ENCODE measurements at places on chromosomes 1 and 21.
A peak's percentile ranks its signal among the peaks of the same experiment; 100 is the strongest.

DNA sequence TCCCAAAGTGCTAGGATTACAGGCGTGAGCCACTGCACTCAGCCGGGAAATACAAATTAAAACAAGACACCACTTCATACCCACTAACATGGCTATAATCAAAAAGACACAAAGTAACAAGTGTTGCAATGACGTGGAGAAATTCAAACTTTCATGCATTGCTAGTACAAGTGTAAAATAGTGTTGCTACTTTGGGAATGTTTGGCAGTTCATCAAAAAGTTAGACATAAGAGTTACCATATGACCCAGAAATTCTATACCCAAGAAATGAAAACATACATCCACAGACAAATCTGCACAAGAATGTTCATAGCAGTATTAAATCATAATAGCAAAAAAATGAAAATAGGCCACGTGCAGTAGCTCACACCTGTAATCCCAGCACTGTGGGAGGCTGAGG, 16.4 kb downstream of the FOXJ3 start:
- DNase-seq, result peak; percentile 77

GRCh38 chr1:218024211-218024720, 260.8 kb upstream of the RRP15 start:
- DNase-seq, result no peak

- no peak for DNase-seq
Observed at GRCh38 chr1:203058676-203058935, 27.2 kb downstream of the MYOG start.

DNA sequence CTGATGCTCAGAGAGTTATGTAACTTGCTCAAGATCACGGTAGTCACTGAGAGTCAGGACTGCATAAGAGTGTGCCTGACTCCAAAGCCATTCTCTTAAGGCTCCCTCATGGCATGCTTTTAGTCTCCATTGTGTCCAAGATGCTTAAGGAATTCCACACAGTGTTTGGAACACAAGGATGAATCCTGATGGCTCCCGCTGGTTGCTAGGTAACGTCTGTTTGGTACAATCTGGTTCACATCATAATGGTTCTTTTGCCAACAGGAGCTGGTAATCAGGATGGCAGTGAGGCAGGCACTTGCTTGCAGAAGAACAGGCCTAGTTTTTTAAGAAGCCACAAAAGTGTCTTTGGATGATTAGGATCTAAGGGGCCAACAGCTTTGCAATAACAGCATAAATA, 436.5 kb upstream of the DAB1 start:
- DNase-seq, result peak; percentile 5

- DNase-seq, result no peak
Observed at GRCh38 chr1:112878321-112878720, 77.7 kb downstream of the SLC16A1 start.

DNA sequence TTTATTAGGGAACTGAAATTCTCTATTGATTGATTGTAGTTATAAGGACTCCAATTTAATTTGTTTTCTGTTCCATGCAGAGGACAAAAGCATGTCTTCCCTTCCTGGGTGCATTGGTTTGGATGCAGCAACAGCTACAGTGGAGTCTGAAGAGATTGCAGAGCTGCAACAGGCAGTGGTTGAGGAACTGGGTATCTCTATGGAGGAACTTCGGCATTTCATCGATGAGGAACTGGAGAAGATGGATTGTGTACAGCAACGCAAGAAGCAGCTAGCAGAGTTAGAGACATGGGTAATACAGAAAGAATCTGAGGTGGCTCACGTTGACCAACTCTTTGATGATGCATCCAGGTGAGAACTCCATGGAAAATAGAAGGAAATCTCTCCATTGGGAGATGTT, 1.5 kb downstream of the SETDB1 start:
- no peak for DNase-seq

GRCh38 chr1:151689494-151689893, 27.1 kb downstream of the CELF3 start:
- no peak for DNase-seq

DNA sequence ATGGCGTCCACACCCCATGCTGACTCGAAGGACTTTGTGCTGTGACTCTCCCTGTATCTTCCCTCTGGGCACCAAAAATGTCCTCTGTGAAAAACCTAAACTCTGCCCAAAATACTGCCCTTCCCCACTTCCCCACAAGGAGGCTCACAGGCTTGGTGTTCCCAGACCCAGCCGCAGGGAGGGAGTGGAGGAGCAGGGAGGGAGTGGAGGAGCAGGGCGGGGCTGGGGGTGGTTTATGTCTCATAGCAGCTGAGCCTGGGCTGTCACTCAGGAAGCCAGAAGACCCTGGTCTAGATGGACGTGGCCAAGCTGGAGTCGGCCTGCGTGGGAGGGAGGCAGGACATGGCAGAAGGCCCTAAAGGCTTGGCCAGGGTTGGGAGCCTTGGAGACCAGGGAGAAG, 461.7 kb downstream of the PTPRU start:
- peak; percentile 75 for DNase-seq

DNA sequence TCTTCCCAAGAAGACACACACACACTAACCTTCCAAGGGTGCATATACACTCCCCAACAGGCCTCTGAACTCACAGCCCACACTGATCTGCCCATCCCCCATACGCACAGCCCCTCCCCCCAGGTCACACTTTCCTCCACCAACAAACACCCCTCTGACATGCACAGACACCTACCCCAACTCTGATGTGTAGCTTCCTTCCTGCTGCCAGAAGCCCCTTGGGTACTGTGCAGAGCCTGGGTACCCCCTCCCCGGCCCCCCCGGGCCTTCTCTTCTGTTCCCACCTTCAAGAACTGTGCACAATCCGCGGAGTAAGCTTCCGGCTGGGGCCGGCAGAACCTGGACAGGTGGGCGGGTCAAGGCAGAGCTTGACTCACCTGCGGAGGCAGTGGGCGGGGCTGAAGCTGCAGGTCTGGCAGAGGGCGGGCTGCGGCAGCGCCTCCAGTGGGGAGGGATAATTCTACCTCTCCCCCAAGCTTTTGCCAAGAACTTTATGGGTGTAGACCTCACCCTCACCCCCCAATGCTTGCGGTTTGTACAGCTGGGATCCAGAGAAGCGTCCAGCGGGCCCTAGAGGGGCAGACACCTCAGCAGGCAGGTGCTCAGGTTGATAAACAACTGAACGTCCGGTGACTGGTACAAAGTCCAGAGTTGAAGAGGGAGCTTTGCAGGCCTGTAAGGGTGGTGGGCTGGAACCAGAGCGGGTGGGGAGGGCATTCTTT, at the start of gene C1orf210:
C1orf210 (minus strand) TSS at position 313 of the 722 bp plus-strand sequence. CDS start 2,311 bp downstream, outside the sequence.
- no peak for DNase-seq

- peak; percentile 46 for DNase-seq
Observed at GRCh38 chr21:41926117-41926806, 27.6 kb downstream of the C2CD2 start.

DNA sequence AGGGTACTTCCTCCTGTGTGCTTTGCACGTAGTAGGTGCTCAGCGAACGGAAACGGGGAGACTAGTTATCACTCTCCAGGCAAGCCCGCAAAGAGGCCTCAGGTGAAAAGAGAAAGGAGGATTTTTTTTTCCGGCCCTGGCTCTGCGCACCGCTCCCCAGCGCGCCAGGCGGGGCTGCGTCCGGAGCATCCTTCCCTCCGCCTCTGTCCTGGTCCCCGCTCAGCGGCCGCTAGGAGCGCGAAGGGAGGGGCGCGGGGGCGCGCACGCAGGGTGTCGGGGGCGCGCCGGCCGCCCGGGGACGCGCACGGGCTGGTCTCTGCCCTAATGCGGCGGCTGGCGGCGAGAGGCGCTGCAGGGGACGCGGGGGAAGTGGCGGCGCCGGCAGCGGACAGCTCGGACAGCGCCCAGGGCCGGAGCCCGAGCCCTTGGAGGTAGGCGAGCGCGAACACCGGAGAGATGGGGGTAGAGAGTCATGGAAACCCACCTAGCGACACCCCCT, 42.3 kb upstream of the NFASC start:
- peak; percentile 57 for DNase-seq

GRCh38 chr1:98461873-98462385, 199.6 kb upstream of the SNX7 start:
- DNase-seq, result no peak

- no peak for DNase-seq
Observed at GRCh38 chr1:82090104-82090503, 289.4 kb downstream of the ADGRL2 start.

DNA sequence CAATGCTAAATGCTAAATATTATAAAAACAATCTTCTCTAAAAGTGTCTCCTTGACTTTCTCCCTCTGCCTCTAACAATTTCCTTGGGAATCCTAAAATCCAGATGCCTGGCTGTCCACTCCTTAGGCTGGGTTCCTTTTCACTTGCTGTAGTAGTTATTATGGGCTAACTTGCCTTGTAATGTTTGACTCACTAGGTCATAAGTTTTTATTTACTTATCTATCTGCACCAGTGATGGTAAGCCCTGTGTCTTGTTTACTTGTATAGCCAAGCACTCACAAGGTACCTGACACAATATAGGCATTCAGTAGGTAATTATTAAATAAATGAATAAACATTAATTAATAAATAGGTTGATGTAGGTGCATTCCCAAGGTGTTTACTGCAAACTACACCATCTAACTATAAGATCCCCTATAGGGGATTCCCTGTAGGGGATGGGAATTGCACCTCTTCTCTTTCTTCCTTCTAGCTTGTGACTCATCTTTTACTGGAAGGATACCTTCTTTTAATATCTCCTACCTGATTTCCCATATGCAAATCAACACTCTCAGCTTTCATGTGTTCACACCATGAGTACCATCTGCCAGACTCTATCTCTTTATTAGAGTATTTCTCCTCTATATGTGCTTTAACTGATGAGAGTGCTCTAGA, 14.7 kb upstream of the CHIA start:
- no peak for DNase-seq

DNA sequence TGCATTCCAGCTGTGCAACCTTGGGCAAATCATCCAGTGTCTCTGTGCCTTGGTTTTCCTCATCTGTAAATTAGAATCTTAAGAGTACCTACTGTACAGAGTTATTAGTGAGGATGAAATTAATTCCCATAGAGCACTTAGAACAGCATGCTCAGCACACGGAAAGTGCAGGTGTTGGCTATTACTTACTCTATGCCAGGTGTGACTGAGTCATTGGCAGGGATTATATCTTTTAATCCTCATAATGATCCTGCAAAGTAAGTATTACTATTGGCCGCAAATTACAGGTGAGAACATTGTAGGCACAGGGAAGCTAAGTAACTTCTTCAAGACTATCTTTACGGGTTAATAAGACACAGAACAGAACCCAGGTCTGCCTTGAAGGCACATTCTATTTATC, 6.3 kb upstream of the UBE2U start:
- DNase-seq, result no peak

GRCh38 chr1:16161717-16162116, 5.8 kb upstream of the EPHA2 start:
- DNase-seq, result no peak

DNA sequence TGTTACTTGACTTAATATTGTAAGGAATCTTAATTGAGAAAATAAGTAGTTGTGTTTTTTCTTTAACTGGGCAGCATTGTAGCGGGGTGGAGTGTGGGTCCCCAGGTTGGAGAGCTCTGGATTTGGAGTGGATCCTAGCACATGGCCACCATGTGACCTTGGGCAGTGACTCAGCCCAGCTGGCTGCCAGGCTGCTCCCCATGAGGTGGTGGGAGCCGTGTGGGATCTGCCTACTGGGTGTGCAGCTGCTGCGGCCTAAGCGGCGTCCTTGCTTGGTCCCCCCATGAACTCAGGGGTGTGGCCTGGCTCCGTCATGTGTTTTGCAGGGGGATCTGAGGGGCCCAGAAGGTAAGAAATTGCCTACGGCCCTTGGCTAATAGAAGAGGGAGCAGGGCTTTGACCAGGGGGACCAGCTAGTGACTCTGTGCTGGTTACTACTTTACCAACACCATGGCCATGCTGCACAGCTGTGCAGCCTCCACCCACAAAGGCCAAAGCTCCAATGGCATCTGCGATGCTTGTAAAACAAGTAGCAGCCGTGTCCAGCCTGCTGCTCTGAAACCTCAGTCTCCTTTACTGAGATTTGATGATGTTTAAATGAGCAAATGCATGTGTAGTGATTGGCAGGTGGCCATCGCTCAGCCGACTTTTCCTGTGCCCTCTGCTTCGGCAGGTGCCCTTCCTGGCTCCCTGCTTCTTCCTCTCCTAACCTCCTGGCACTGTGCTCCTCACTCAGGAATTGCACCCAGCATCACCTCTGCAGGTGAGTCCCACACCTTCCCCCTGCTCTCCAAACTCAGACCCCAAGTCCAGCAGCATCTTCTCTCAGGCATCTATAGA, 68.3 kb downstream of the ADARB1 start:
- DNase-seq, result peak; percentile 82

DNA sequence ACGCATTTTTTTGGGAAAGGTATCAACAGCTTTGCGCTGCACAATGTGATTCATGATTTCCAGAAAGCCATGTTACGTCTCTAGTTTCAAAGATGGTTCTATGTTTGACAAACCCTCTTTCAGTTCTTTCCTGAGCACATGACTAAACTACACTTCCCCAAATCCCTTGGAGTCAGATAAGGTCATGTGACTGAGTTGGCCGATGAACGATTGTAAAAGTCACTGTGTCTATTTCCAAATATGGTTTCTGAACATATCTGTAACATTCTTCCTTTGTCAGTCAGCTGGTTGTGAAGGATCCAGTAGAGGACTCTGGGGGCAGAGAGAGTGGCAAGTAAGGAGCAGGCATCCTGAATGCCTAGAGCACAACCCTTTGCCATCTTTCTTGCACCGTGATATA, 35.4 kb downstream of the TMPRSS15 start:
- peak; percentile 23 for DNase-seq

DNA sequence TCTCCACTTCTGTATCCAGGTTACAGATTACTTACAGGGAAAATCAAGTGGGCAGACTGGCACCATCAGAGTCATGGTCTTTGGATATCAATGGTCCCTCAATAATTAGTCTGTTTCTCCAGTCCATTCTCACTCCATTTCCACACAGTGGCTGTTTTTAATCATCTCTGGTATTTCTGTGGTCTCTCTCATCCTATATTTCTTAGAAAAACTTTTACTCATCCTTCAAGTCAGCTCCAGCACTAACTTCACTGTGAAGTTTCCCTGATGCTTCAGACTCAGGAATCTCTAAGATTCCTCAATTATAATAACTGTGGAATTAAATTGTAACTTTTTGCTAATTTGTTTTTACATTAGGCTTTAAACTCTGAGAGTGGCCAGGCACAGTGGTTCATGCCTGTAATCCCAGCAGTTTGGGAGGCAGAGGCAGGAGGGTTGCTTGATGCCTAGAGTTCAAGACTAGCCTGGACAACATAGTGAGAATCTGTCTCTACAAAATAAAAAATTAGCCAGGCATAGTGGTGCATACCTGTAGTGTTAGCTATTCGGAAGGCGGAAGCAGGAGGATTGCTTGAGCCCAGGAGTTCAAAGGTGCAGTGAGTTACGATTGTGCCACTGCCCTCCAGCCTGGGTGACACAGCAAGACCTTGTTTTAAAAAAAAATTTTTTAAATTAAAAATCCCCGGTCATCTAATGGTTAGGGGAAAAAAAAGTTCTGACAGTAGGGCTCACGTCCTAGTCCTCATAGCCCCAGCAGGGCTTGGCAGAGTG, 10.6 kb downstream of the CD160 start:
- DNase-seq, result peak; percentile 60

DNA sequence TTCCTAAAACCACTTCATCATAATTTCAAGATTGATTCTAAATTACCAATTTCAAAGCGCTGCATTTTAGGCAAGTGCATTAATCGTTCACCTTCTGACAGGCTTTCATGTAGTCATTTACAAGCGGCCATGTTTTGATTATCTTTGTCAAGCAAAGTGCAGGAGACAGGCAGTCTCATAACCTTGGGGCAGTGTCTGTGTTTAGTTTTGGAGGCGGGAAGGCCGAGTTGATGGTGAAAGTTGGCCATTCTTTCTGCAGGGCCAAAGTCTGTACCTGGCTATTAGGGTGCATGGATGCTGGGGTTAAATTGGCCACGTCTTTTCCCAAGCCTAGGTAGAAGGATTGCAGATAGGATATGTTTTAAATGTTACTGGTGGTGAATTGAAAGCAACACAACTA, 2.9 kb downstream of the AGPAT3 start:
- no peak for DNase-seq

GRCh38 chr1:85952460-85952859, 204.1 kb downstream of the COL24A1 start:
- DNase-seq, result no peak

Measured in fibroblast of skin of back (primary cell).